ENCODE measurements at places on chromosomes 7 and 10.

DNA sequence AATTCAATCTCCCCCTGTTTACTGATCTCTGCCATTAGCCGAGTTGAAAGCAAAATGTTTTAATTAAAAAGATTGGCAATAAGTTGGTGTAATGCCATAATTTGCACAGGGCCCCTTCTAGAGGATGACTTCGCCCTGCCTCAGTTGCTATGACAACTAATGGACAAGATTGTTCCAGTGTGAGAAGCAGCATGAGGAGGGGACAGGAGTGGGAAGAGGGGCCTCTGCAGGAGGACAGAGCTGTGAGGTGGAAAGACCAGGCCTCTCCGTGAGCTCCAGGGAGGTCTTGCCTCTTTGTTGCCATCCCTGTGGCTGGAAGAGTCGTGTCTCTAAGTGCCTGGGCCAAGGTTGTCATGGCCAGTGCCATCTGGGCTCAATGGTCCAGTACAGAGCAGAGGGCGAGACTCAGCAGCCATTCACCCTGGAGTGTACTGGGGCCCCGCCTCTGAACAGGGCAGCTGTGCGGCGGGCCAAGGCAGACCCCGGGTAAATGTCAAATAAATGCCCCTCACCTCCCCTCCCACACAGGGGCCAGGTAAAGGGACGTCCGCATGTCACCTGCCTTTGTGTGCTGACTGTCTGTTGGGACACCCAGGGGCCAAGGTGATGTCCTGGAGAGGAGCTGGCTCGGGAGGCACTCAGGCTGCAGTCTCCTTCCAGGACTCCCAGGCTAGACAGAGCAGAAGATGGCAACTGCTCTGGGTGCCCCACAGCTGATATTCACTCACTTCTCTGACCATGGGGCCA, 97.0 kb upstream of the RET start:
- no peak for DNase-seq

DNA sequence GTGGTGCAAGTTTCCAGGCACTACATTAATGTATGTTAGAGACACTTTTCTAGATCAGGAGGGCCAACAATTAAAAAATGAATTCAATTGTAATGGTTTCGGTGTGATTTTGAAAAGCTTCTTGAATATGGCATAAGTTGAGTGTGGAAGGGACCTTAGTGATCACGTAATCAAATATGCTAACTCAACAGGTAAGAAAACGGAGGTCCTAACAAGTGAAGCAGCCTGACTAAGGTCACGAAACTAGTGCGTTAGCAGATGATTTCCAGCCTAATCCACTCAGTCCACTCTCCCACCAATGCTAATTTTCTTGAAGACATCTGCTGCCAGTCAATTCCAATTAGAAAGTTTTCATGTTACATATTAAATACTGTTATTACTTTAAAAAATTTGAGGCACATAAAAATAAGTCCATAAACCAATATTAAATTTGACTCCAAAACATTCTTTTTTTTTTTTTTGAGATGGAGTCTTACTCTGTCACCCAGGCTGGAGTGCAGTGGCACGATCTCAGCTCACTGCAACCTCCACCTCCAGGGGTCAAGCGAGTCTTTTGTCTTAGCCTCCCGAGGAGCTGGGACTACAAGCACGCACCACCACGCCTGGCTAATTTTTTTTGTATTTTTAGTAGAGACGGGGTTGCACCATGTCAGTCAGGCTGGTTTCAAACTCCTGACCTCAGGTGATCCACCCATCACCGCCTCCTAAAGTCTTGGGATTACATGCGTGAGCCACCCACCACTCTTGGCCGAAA, 2.3 kb upstream of the RSBN1L start:
- no peak for DNase-seq

DNA sequence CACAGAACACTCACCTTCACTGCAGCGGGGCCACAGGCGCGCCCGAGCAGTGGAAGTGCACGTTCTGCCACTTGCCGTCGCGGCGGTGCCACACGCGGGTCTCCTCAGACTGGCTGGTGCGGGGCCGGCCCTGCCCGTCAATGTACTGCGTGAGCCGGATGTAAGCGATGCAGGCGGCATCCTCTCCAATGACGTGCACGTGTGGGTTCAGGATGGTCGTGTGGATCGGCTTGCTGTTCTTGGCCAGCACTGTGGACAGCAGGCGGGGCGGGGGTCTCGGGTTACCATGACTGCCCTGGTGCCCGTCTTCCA, 19.2 kb downstream of the YKT6 start:
- no peak for DNase-seq

DNA sequence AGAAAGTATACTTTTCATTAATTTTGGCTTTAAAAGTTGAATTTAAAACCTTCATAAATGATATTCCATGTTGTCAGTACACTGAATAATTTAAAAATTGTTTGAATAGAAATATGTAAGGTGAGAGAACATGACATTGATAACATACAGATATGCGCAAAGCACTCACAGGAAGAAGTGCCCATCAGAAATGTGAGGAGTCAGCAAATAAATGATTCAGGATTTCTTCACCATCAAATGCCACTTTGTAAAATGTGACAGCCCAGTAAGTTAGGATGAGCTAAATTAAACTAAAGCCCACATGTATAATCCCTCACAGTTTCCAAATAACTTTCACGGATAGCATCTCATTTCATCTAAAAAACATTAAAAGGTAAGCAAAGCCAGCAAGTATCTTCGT, 417.6 kb downstream of the MAGI2 start:
- no peak for DNase-seq

DNA sequence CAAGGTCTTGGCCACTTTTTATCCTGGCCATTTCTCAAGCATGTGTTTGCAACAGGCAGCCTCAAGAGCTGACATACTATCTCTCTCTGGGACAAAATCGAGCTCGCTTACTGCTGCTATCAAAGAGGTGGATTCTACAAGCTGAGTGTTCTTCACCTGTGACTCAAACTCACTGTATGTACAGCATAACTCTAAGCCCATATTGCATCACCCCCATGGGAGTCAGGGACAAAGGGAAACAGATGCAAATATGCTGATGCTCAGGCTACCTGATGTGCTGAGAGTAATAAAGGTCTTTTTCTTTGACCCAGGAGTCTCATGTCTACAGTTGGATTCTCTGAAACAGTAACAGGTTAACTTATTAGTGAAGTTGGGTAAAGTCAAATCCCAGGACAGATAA, 45.2 kb downstream of the PCLO start:
- no peak for DNase-seq

DNA sequence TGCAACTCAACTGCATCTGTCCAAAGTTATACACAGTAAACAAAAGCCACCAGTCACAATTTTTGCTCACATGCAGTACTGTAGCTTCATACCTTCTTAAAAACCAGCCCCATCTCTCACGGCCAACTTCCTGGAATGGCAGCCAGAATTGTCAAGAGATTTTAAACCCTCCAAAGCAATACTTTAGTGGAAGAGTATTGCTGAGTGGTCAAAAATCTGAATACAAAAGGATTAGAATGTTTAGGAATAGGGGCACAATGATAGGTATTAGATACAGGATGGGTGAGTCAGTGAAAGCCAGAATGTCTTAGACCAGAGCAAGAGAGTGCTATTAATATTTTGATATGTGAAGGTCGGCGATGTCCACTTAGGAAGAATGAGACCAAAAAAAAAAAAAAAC, 193.9 kb downstream of the AGMO start:
- DNase-seq = no peak

Measured in mesenchymal stem cell (in vitro differentiated cells and primary cell).